GM20000 (cell line): ENCODE measurements at places on chromosomes 5 and 9.

DNA sequence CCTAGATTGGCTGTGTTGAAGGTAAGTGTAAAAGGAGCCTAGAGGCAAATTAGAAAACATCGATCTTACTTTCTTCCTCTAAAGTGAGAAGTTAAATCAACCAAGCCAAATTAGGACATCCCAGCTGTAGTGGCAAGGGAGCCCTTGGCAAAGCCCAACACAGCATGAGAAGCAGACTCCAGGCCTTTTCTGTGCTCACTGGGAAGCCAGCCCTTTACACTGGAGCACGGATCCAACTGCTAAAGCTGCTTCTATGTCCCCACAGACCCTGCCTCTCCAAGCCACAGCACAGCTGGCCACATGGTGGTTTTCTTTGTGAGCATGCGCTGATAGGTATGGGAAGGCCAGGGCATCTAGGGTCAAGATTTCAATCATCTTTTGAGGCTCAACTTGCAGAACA lies 94.1 kb downstream of the APBA1 start:
- no peak for DNase-seq

DNA sequence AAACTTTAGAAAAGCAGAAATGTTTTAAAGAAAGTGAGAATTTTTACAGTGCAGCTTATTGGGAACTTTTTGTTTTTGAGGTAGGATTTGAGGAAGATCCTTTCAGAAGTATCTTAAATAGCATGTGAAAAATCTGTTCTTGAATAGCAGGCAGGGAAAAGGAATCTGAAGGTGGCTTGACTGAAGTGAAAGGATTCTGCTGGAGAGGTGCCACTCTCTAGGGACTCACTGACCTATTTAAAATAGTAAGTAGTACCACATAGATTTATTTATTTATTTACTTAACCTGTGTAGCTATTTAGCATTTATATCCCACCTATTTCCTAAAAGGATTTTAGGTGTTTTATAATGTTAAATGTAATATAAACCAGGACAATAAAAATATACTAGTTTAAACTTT lies 69.1 kb downstream of the NIPBL start:
- DNase-seq: no peak

DNA sequence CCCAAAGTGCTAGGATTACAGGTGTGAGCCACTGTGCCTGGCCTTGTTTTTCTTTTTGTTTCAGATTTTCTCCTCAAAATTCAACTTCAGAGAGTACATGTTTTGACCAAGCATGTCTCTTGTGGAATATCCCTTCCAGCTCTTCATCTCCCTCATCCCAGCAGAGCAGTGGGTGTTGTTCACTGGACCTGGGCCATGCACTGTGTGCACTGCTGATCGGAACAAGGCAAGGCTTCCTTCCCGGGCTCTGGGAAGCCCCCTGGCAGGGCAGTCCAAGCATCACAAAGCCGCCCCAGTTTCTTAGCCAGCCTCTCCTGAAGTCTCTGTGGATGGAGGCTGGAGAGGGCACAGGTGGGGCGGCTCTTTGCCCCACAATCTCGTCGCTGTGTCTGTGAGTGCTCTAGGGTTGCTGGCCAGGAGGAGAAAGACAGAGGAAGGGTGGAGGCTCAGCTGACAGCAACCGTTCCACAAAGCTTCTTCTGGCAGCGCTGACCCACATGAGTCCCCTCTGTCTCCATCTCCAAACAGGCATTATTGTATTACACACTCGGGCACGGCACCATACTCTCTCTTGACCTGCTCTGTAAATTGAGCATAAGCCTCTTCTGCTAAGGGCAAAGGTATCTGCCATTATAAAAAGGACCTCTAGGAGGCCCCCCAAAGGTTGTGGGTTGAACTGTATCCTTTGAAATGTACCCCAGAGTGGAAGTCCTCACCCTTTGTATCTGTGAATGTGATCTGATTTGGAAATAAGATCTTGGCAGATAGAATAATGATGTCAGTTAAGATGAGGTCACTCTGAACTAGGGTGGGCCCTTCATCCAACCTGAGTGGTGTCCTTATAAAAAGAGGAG lies 89.6 kb downstream of the TARS1 start:
- DNase-seq: no peak

DNA sequence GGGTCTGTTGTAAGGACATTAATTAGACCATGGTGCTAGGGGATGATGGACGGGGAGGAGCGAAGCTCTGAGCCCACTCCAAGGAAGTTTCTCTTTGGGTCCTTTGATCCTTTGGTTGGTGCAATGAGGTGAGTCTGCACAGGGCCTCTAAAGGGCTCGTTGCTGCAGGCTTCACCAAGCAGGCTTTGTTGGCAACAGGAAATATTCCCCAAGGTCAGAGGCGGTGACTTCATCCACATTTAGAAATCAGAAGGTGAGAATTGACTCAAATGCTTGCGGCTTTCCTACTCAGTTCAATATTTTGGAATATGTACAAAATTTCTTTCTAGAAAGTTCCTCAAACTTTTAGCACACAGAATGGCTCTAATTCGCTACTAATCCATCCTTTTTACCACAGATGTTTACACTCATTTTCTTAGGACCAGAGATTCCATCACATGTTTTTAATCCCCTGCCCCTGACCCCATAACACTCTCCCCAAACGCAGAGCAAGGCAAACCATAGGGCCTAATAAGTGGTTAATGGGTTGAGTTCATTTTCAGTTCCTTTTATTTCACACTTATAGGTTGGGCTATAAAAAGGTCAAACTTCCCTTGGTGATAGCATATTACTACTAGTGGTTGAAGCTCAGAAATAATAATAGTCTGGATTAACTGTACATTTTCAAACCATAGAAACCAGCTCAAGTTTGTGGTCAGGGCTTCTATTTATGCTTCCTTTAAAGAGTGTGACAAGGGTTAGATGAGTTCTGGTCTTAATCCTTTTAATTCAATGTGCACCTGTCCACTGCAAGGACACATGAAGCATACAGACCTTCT lies 37.3 kb upstream of the TMEM252 start:
- DNase-seq: peak; percentile 44

DNA sequence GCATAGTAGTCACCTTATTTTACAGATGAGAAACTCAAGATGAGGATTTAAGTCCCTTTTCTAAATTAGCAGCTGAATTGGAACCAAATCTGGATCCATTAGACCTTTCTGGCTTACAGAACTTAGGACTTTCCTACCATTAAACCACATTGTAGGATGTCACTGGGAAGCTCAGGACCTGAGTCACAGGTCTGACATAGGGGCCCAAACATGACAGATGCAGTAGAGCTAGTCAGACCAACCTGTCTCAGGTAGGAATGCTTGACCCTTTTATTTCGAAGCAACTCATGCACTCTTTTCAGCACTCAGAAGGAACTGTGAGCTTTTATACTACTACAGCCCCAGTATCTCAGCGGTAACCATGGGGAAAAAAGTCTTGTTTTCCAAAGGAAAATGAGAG lies 2.6 kb downstream of the RAB24 start:
- DNase-seq: no peak
